Smooth muscle cell of trachea (primary cell): ENCODE measurements at places on chromosomes 4 and X. TPM values are rescaled to one million over a fixed set of nuclear protein-coding genes. Genes with fewer than 3 reads are reported as not detected.

CYLC1 gene
- not detected in 2 replicates for total RNA-seq

RNF212 gene
- 1.5 and 4.6 TPM in 2 replicates for total RNA-seq

FOXO4 gene
- total RNA-seq, result 4.2 and 7.8 TPM in 2 replicates

DDX53 gene
- total RNA-seq, result not detected in 2 replicates

UGT2A1 gene
- total RNA-seq, result not detected in 2 replicates

MAOB gene
- 2.5 and 7.7 TPM in 2 replicates for total RNA-seq

FSTL5 gene
- total RNA-seq, result under 0.01 TPM in 2 replicates

MSANTD1 gene
- 0.44 and 0.83 TPM in 2 replicates for total RNA-seq

ZCCHC12 gene
- not detected in 2 replicates for total RNA-seq

TEX13B gene
- total RNA-seq, result not detected in 2 replicates

IL15 gene
- total RNA-seq, result 6.5 and 8.7 TPM in 2 replicates

ABCD1 gene
- total RNA-seq, result 15.7 and 26.0 TPM in 2 replicates

CFAP47 gene
- not detected in 2 replicates for total RNA-seq

CTAG1B gene
- total RNA-seq, result not detected in 2 replicates

RASGEF1B gene
- under 0.01 TPM in 1 of 2 replicates, not detected in the other for total RNA-seq

ODAPH gene
- not detected in 2 replicates for total RNA-seq

NMU gene
- total RNA-seq, result not detected in 2 replicates

SRPX2 gene
- total RNA-seq, result 37.7 and 65.0 TPM in 2 replicates

ASB5 gene
- under 0.01 and 1.2 TPM in 2 replicates for total RNA-seq
